ENCODE measurements at places on chromosomes 6 and 20.

GRCh38 chr6:89679215-89680120 lies 40.9 kb upstream of the LYRM2 start:
- no peak for DNase-seq

GRCh38 chr6:116004841-116005815 lies 55.6 kb downstream of the FRK start:
- no peak for DNase-seq

DNA sequence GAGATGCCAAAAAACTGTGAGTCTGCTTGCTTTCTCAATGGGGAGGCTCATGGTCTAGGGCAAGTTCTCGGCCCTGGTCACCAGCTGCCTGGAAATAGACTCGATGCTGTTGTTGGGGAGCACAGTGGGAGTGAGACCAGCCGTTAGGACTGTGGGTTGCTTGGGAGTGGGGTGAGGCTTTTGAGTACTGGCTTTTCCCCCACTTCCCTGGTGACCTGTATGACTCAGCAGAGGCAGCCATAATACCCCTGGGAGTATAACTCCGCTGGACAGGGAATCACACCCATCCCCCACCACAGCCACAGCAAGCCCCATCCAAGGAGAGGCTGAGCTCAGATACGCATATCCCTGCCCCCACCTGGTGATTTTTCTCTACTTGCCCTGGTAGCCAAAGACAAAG lies 48.9 kb upstream of the OGFRL1 start:
- DNase-seq = no peak

DNA sequence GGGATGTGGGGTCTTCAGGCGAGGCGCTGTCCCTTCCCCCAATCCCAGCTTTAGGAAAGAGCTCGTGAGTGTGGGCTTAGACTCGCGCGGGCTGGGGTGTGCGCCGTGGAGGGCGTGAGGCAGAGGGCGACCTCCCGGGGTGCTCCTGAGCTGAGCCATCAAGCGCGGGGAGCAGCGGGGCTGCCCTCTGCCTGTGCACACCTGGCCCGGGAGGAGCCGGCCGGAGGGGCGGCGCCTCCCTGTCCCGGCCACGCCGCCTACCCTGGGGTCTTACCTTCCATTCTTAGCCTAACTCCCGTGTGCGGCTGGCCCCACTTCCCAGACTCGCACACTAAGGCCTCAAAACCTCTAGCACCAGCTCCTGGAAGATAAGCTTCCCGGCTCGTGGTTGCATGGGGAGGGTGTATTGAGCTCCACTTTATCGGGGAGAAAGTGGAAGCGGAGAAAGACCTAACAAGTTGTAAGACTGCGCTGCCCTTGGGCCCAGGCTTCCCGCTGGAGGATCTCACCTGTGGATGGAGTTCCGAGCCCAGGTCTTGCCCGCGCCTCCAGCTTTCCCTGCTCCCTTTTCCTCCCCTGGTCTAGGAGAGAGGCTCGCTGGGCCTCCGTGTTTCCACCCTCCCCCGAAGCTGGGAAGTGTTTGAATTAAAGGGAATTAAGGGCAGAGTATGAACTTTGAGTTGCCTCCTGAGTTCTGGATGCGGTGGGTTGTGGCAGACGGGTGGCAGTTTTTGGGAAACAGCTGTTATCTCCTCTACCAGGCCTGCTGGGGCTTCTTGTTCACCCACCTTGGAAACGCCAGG lies 1.2 kb downstream of the DNMT3B start:
- DNase-seq = no peak

- DNase-seq = no peak
Measured at GRCh38 chr6:89675949-89676748, 37.6 kb upstream of the LYRM2 start.

DNA sequence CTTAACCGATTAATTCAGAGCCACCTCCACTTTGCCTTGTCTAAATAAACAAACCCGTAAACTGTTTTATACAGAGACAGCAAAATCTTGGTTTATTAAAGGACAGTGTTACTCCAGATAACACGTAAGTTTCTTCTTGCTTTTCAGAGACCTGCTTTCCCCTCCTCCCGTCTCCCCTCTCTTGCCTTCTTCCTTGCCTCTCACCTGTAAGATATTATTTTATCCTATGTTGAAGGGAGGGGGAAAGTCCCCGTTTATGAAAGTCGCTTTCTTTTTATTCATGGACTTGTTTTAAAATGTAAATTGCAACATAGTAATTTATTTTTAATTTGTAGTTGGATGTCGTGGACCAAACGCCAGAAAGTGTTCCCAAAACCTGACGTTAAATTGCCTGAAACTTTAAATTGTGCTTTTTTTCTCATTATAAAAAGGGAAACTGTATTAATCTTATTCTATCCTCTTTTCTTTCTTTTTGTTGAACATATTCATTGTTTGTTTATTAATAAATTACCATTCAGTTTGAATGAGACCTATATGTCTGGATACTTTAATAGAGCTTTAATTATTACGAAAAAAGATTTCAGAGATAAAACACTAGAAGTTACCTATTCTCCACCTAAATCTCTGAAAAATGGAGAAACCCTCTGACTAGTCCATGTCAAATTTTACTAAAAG lies 2.7 kb downstream of the FOXC1 start:
- no peak for DNase-seq

DNA sequence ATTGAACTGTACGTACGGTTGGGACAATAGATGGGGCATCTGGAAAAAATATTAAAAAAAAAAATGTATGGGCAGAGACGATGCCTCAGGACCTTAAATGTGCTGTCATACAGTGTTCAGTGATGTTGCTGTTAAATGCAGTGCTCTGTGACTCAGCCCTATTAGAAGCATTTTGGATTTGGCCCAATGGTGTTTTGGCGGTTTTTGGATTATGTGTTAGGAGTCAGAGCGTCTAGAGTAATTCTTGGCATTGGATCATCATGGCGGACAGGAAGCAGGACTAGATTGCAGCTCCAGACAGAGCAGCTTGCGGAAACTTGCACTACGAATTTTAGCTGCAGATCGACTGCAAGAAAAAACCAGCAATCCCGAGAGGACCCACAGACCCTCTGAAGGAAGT lies 280.0 kb downstream of the SOX4 start:
- no peak for DNase-seq

DNA sequence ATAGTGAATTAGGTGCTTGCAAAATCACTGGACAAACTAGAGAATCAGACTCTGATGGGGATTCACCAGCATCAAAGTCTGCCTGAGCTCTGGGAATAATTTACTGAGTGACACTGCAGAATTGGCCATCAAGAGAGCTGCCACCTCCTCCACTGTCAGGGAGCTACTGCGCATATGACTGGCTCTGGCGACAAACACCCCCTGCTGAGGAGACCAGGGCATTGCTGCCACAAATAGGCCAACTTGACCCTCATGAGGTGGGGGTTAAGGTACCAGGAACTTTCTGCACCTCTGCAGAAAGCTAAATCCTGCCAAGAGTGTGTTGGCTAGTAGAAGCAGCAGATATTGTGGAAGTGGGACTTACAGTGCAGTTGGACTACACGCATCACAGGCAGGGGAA lies 88.0 kb downstream of the CDS2 start:
- DNase-seq = no peak

DNA sequence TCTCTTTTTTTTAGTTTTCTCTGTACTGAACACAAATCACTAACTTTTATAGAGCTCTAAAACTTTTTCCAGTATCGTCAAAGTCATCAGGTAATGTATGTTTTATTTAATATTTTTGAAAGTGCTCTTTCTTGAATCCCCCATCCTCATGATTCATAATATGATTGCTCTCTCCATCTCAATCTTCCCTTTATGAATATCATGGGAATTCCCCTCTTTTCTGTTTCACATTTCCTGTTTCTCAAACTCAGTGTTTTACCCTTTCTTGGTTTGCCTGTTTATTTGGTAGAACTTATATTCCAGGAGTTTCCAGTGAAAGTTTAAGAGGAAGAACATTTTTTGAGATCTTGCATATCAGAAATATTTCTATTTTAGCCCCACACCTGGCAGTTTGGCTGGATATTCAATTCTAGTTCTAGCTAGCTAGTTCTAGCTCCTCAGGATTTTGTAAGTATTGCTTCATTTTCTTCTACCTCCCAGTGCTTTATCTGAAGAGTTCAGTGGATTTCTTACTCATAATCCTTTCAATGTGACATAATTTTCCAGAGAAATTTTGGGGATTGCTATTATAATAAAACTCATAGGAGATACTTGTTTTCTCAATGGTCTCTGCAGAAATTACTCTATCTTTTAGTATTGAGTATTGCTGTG lies 6.1 kb upstream of the C6orf58 start:
- DNase-seq = no peak

- DNase-seq = no peak
Measured at GRCh38 chr6:16730738-16731477, 30.4 kb downstream of the ATXN1 start.

- no peak for DNase-seq
Measured at GRCh38 chr20:40562031-40562430, 127.0 kb downstream of the MAFB start.
